ENCODE measurements at places on chromosomes 2 and 18.

DNA sequence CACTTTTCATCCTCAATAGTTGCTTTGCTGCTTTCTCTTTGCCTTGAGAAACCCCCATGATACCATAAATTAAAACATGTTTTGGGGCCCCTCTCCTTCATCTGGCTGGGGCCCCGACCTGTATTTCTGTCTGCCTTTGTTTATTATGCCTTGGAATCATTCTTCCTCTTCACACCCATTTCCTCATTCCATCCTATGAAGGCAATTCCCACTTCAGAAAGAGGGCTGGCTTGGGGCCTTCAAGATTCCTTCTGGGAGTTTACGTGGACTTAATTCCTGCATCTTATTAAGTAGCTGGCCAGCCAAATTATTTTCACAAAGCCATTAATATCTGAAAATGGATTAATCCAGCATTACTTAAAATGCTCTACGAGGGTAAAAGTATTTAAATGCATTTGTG is 6.8 kb upstream of the LRRTM1 start:
- DNase-seq: no peak

DNA sequence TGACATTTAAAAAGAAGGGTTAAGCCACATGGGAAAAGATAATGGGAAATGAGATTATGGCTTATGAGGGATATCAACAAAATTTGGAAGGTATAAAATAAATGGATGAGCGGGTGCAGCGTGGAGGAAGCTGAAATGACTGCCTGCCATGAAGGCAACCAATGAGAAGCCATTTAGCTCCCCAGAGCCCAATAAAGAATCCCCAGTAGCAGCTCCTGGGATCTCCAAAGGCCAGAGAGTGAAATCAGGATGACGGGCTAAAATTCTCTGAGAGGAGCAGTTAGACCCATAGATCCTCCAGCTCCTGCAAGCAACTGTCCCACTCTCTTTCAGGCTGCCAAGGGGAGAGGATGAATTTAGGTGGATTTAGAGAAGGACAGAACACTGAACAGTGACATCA is 12.9 kb upstream of the MAPRE3 start:
- no peak for DNase-seq

DNA sequence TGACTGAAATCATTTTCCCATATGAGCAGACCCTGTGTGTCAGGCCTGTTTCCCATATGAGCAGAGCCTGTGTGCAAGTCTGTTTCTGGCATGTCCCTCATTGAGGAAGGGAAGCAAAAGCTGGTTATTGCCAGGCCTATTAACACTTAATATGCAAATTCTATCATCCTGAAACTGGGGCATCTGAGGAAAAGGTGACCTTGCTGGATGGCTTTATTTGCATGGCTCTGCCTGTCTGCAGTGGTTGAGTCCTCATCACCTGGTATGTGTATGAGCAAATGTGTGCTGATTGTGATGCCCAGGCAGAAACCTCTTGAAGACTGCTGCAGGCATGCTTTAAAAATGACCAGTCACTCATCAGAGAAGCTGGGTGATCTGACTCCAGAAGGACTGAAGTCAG is 31.2 kb downstream of the EIF4E2 start:
- no peak for DNase-seq

DNA sequence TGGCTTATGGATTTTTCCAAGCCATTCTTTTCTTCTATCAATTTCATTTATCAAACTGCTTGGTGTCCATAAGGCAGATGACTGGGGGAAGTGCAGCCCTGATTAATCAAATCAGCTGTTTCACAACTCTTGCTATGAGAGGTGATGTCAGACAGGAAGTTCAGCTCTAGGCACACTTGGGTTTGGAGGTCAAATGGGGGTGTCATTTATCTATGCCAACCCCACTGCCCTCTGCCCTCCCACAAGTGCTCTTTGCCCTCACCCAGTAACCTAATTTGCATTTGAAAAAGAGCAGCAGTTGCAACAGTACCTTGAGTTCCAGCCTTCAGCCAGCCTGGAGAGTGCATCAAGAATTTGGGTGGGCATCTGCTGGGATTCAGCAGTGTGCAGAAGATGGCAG is 431.3 kb upstream of the SPRED2 start:
- DNase-seq: no peak

- no peak for DNase-seq
Measured at GRCh38 chr2:161172901-161173540, 12.8 kb downstream of the TANK start.

DNA sequence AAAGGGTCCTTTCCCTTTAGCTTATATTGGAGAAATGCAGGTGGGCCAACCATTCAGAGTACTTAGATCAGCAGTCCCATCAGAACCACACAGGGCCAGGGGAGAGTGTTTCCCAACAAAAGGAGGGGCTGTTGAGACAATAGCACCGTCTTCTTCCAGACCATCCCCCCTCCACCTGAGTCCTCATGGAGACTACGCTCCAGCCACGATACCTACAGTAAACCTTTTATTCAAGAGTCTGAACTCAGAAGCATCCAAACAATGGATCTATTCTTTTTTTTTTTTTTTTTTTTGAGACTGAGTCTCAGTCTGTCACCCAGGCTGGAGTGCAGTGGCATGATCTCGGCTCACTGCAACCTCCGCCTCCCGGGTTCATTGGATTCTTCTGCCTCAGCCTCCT is 25.7 kb upstream of the ZNF532 start:
- DNase-seq: no peak

GRCh38 chr2:176668912-176669311 is 399.7 kb downstream of the MTX2 start:
- no peak for DNase-seq

Data from activated CD8-positive, alpha-beta memory T cell treated with anti-CD3 and anti-CD28 coated beads for 1 hour (primary cell).